T-helper 1 cell (primary cell): ENCODE measurements at places on chromosomes 2 and 18.
A peak's percentile ranks its signal among the peaks of the same experiment; 100 is the strongest.

DNA sequence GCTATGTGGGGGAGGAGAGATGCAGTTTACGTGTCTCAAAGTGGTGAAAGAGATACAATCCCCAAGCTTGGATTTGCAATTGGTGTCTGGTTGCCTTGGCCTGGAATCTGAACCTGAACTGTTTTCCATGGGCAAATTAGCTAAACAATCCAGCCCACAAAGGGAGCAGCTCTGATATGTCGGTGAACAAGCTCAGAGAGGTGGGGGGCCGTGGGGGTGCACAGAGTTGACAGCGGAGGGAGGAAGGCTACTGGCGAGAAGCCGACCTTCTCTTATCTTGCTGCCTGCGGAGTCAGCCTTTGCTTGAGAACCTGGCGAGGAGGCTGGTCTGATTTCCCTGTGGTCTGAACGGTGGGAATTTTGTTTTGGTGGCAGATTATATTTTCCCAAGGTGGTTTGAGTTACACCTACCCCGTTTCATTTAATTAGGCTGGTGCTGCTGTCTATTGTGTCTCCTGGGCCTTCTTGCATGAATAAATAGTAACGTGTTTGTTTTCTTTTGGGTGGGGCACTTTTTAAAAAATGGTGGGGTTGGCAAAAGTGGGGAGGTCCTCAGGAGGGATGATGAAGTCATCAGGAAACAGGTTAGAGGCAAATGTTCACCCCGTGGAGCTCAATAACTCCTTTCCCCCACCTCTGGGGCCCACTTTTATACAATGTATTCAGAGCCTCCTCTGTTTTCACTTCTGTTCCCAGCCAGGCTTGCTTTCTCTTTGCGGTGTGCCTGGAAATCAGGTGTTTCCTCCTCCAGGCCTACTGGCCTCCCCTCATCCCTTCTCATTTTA, 80.9 kb upstream of the IGFBP5 start:
- no peak for DNase-seq

DNA sequence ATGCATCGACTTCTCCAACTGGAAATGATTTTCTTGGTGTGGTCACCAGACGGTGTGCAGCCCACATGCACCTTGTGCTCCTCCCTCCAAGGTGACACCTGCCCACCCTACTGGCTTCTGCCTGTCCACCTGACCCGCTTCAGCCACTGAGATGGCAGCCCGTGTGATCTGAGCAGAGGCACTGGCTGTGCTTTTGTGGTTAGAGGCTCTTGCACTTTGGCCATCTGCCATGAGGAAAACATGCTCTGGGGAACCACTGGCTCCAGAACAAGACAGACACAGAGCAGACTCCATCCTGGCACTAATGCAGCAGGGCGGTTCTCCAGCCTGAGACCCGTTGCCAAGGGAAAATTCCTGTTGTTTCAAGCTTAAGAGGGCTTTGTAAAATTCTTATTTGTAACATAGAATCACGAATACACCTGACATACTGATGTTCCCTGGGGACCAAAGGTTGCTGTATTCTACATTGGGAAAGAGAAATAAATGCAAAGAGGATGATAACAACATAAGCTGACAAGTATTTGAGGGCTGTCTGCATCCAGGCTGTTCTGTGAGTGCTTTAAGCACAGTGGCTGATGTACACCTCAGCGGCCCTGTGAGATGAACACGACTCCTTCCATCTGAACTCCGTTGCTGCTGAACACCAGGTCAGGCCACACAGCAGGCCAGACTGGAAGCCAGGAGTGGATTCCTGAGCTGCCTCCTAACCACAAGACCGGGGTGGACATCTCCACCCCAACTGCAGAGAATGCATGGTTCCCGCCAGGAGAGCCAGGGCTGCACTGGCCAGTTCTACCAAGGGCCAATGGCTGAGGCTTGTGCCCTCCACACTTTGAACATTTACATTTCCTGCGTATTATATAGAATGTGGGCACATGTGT, 820.4 kb downstream of the GALR1 start:
- DNase-seq: no peak

GRCh38 chr2:99198103-99198841, 17.3 kb downstream of the MRPL30 start:
- DNase-seq: no peak

GRCh38 chr2:178422097-178422496, 28.9 kb downstream of the PRKRA start:
- DNase-seq: no peak

DNA sequence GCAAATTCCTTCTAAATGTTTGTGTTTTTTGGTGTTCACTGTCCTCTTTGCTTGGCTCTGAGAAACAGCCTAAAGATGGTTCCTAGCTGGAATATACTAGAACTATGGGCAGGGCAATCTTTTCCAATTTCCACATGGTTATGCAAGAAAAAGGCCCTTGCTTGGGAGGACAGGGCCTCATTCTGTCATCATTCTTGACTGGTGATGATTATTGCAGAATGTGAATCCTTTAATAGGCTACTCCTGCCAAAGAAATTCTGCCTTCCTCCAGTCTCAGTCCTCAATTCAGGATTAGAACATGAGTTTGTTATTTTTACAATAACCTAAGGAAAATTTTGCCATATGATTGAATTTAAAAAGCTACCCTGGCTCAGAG, 218.7 kb downstream of the HNMT start:
- DNase-seq: no peak

DNA sequence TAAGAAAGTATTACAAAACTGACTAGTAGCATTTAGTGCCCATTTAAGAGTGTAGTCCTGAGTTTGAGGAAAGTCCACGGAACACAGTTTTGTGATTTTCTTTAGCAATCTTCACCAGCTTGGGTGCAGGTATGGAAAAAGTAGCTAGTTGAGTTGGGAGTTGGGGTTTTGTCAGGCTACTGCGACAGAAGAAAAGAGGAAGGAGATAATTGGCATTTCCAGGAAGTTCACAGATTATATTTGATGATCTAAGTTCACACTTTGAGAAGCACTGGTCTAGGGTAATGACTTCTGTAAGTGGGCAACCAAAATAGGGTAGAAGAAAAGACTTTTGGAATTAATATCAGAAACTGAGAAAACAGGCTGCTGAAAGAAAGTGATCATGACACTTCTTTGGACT, 52.1 kb downstream of the VIL1 start:
- DNase-seq: no peak

DNA sequence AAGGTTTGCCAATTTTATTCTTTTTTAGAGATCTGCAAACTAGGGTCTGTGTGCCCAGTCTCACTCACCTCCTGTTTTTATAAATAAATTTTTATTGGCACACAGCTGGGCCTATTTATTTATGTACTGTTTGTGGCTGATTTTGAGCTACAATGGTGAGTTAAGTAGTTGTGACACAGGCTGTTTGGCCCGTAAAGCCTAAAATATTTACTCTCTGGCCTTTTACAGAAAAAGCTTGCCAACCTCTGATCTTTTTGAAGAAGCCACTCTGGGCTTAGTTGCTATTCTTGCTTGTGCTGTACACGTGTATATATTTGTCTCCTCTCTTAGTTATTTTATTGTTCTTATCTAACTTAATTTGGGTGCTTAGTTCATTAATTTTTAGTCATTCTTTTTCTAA, 14.5 kb downstream of the NAB1 start:
- DNase-seq: no peak

DNA sequence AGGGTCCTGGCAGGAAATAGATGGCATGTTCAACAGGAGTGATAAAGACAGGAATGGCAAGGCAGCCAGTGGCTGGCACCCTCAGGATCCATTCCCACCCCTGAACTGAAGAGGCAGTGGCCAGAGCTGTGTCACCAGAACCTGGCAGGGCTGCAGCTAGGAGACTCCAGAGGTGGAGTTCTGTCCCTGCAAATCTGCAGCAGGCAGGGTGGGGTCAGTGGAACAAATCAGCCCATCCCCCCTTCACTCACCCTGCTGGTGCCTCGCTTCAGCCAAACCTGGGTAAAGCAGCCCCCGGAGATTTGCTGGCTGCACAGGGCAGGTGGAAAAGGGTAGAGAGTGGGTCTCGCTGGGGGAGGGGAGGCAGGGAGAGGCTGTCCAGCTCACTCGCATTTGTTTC, 12.7 kb downstream of the INPP5D start:
- no peak for DNase-seq

DNA sequence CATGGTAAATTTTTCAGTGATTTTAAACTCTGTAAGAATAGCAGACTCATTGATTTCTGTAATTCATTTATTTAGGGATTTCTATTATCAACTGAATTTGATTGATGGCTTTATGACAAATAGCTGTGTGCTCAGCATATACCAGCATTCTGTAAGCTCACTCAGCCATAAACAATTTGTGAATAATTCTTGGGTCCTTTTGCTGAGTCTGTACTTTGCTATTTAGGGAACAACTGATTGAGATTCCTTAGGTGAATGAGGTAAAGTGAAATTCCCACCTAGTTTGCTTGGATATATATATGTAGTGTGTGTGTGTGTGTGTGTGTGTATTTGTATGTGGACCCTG, 76.7 kb upstream of the CAVIN2 start:
- no peak for DNase-seq

DNA sequence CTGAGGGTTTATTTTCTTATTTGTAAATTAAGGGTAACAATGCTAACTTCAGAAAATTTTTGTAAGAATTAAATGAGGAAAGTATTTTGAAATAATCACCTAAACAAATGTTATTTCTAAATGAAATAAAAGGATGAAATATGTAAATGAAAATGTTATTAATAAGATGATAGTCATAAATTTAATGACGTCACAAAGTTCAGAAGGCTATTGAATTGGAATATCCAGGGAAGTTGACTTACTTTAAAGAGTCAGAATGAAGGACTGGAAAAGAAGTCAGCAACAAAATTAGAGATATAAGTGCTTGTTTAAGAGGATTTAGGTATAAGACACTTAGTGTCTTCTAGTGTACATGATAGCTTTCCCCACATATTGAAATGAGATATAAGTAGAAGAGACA, 732.6 kb upstream of the CDH7 start:
- DNase-seq: no peak

- no peak for DNase-seq
Observed at GRCh38 chr2:228599297-228599696, 417.8 kb upstream of the SPHKAP start.

- no peak for DNase-seq
Observed at GRCh38 chr18:74248189-74248588, 43.6 kb downstream of the CYB5A start.

GRCh38 chr18:13370995-13371625, 152.6 kb downstream of the LDLRAD4 start:
- no peak for DNase-seq

DNA sequence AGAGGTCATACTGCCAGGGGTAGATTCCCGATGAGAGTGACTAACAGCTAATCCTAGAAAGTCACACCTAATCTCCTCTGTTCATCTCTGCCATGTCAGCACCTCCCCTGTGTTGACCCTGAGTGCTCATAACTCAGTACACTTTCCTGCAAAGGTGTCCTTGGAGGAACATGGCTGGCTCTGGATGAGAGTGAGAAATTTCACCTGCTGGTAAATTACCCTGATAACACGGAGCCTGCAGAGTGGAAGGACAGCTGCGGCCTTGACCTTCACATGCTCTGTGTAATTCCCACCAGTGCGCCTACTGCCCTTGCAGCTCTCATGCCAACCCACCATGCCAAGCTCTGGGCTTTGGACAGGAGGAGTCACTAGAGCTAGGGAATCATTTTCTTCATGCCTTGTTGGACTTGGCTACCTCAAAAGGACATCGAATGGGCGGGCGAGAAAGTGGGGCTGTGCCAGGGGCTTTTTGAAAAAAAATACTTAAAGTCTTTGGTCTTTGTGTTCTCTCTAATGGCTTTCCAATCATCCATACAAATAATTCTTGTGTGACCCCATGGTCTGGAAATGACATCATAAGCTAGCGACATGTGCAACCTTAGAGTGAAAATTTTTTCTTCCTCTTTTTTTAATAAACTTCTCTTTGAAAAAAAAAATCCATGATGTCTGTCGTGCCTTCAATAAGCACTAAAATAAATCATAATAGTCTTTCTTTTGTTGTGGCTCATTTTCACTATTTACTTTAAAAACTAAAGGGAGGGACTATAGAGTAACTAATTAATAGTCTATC, 319.9 kb downstream of the MYCN start:
- no peak for DNase-seq

GRCh38 chr2:53640466-53640865, 127.1 kb upstream of the CHAC2 start:
- no peak for DNase-seq

DNA sequence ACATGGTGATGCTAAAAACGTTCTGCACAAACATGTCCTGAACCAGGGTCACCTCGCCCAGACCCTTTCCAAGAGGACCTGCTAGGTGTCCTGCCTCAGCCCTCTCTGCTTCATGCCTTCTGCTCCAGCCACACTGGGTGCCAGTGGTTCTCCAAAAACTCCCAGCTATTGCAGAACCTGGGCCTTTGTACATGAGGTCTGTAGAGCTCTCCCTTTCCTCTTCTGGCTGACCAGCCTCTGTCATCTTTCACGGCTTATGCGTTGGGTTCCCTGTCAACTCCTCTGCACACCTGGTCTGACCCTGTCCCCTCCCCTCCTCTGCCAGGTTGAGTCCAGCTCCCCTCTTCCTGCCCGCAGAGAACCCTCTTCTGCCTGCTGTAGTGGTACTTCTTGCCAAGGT, 35.5 kb upstream of the IGFBP5 start:
- no peak for DNase-seq

DNA sequence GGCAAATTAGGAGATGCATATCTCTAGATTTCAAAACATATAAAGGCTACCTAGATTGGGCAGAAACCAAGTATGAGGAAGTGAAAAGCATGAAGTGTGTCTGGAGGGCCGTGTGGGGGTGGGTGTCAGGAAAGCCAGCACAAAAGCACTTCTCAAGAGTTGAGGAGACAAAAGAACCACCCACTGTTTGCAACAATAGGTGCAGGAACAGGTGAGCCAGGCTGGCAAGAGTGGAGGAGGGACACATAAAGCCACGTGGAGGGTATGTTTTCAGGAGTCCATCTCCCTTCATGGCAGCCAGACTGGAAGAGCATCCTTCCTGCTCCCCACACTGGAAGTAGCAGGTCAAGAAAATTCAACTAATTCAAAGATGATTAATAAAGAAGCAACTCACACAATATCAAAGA, 96.4 kb downstream of the CERS6 start:
- no peak for DNase-seq

DNA sequence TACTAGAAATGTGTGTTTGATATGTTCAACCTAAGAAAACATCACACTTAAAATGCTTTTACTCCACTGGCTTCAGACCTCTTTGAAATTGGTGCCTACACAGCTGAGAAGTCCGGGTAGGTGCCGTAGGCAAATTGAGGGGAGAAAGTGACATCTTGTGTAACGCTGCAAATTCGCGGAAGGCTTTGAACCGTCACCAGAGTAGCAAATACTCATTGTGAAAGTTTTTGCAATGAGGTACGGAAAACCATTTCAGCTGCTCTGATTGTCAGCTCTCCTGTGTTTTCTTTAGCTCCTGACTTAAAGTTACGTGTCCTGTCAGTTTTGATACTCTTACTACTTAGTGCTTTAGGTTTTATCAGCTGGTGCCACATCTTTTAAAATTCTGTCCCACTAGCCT, 224.5 kb downstream of the FAM210A start:
- DNase-seq: peak; percentile 86

DNA sequence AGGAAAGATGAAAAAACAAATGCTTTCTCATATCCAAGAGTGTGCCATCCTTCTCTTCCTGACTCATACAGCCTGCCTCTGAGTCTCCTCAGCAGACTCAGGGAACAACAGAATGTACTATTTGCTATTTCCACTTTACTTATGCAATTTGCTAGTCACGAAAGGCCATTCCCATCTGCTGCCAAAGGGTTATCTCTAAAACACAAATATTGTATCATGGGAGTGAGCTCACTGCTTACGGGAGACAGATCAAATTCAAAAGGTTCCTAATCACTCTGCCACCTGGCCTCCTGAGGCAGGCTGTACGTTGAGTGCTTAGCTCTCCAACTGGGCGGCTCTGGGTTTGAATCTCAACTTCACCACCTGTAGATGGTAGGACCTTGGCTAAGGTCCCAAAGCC, 92.0 kb downstream of the GAREM1 start:
- no peak for DNase-seq

GRCh38 chr2:122635686-122636085, 880.2 kb downstream of the TSN start:
- no peak for DNase-seq
